ENCODE measurements at places on chromosomes 3 and 15.

- H3K4me3 ChIP-seq, result no peak overlapping the region
- no peak overlapping the region for H3K27ac ChIP-seq
- peaks cover 3% of the 10 kb centered on the region for H3K27me3 ChIP-seq
Observed at GRCh38 chr3:120879411-120879810, 28.6 kb upstream of the STXBP5L start.

DNA sequence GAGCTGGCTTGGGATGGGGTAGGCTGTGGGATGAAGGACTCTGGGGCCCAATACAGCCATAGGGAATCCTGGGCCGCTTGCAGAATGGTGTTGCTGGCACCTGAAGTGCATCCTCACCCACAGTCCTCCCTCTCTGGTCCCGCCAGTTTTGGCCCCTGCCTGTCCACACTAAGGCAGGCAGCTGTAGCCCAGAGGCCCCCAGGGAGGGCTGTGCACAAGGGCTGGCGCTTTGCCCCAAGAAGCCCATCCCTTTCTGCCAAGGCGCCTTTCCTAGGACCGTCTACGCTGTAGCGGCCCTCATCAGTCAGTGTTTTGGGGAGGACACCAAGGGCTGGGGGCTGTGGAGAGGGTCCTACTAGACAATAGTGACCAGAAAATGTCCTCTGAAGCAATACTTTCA is 116.2 kb upstream of the ABHD17C start:
- no peak overlapping the region for H3K4me3 ChIP-seq
- no peak overlapping the region for H3K27ac ChIP-seq
- peaks cover 3% of the 10 kb centered on the region for H3K4me1 ChIP-seq
- H3K27me3 ChIP-seq, result no peaks in the 10 kb centered on the region

- peak within 1 kb of the TSS; percentile 74 for H3K27ac ChIP-seq
- H3K4me3 ChIP-seq, result peak within 1 kb of the TSS; percentile 74
- H3K4me1 ChIP-seq, result peaks cover 28% of the 10 kb centered on the region
- H3K27me3 ChIP-seq, result peaks cover 24% of the 10 kb centered on the region
- peak; percentile 60 for DNase-seq
Observed at GRCh38 chr3:155079746-155080487, at the start of gene MME. Gene MME, plus strand, starts transcription at chr3:155080319. Its CDS starts 3,849 bp downstream, at chr3:155084168.

- peaks cover 17% of the 10 kb centered on the region for H3K36me3 ChIP-seq
- no peaks in the 10 kb centered on the region for H3K27me3 ChIP-seq
- H3K27ac ChIP-seq, result no peak overlapping the region
- no peak overlapping the region for H3K4me3 ChIP-seq
- H3K4me1 ChIP-seq, result peaks cover 15% of the 10 kb centered on the region
Observed at GRCh38 chr3:175511219-175511785, 652.2 kb downstream of the NAALADL2 start.

DNA sequence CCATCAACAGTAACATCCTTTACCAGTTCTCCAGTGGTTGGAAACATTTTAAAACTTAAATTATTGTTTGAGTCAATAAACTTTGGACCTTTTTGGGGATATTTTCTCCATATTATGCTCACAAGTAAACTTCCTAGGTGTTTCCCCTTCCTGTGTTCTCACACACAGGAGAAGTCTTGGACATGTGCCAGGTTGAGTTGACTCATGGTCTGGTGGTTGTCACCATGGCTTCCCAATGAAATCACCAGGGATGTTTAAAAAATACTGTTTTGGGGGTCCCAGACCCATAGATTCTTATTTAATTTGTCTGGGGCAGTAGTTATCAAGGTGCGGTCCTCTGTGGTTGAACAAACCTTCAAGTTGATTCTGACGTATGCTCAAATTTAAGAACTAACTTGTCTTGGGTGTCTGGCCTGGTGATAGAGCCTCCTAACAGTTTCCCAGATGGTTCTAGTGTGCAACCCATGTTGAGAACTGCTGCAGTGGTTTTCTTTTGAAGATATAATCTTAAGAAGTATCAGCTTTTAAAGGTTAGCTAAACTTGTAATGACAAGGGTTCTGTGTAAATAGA is 291.8 kb downstream of the EDEM1 start:
- DNase-seq, result no peak
- H3K36me3 ChIP-seq, result no peaks in the 10 kb centered on the region
- H3K27me3 ChIP-seq, result peaks cover 6% of the 10 kb centered on the region
- no peaks in the 10 kb centered on the region for H3K4me1 ChIP-seq

DNA sequence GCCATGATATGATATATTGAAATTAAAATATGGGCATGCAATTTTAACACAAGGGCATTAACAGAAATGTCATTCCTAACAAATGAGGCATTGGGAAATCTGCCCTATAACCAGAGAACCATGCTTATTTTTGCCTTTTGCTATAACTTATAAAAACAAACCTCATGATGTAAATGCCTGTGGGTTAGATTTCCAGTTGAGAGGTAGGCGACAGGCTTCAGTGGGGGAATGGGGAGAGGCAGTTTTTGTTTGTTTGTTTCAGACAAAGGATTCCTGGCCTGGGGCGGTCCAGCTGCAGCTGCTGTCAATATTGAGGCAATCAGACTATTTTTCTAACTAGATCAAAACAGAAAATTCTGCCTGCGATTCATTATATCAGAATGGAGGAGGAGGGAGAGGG is 490.4 kb upstream of the CFAP20DC start:
- no peak overlapping the region for H3K27ac ChIP-seq
- no peaks in the 10 kb centered on the region for H3K36me3 ChIP-seq
- peaks cover 8% of the 10 kb centered on the region for H3K4me1 ChIP-seq

DNA sequence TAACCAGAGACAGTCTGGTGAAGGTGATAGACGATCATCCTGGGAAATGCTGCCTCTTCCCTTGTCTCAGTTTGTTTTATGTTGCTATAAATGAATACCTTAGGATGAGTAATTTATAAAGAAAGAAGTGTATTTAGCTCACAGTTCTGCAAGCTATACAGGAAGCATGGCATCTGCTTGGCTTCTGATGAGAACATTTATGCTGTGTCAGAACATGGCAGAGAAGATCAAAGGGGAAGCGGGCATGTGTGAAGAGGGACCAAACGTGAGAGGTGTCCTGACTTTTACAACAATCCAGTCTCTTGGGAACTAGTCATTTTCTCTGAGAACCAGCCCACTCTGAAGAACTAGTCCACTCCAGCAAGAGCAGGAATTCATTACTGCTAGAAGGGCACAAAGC is 9.6 kb downstream of the CMC1 start:
- no peaks in the 10 kb centered on the region for H3K36me3 ChIP-seq
- H3K4me3 ChIP-seq, result no peak overlapping the region
- no peak overlapping the region for H3K27ac ChIP-seq
- H3K27me3 ChIP-seq, result no peaks in the 10 kb centered on the region

- peaks cover 28% of the 10 kb centered on the region for H3K27me3 ChIP-seq
- DNase-seq, result no peak
- no peaks in the 10 kb centered on the region for H3K36me3 ChIP-seq
Observed at GRCh38 chr15:66080717-66081398, 172.7 kb downstream of the MEGF11 start.

DNA sequence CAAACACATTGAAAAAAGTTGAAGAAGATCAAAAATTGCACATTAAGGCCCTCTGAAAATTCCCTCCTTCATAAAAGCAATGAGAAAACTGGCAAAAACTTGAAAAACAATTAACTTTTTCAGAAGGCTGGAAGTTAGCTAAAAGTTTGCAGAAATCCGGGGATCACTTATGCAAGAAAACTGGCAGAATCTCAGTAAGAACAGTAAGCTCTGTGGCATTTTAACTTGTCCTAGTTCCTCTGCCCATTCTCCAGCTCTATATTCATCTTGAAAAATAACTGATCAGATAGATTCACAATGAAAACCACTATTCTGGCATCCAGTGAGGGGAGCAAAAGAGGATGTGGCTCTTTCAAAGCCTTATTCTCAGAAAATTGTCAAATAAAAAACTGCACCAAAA is 566.8 kb downstream of the NTRK3 start:
- H3K4me1 ChIP-seq, result no peaks in the 10 kb centered on the region
- H3K4me3 ChIP-seq, result no peak overlapping the region
- peaks cover 12% of the 10 kb centered on the region for H3K27me3 ChIP-seq

- H3K36me3 ChIP-seq, result no peaks in the 10 kb centered on the region
- DNase-seq, result no peak
Observed at GRCh38 chr3:112688085-112688769, 47.3 kb upstream of the CCDC80 start.

- H3K36me3 ChIP-seq, result peaks cover 2% of the 10 kb centered on the region
- H3K4me3 ChIP-seq, result peak within 1 kb of the TSS; percentile 99
- peak within 1 kb of the TSS; percentile 99 for H3K27ac ChIP-seq
- peaks cover 43% of the 10 kb centered on the region for H3K4me1 ChIP-seq
- DNase-seq, result peak; percentile 74
- peaks cover 6% of the 10 kb centered on the region for H3K27me3 ChIP-seq
Observed at GRCh38 chr3:72446218-72447058, 401.8 kb downstream of the SHQ1 start.

DNA sequence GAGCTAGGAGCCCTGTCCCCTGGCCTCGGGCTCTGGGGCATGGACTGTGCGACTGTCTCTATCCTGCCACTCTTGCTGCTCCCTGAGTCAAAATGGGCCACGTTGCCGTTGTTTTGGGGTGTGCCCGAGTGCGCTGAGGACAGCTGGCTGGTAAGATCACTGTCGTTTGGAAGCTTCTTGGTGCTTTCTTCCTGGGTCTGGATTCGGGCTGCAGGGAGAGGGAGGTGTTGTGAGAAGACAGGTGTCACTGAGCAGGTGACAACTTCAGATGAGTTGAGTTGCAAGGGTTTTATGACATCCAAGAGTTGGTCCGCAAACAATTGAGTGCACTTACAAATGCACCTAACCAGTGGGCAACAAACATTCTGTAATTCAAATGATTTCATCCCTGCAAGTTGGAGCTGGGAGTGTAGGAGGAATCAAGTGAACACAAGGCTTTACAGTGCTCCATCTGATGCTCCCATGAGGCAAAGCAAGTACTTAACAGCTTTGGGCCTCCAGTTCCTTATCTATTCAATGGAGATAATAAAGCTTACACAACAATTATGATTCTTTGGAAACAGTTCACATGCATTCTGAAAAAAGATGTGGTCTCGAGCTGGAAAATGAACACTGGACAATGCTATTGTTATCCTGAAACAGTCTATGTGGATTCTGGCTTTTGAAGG is 11.0 kb upstream of the STARD5 start:
- H3K27me3 ChIP-seq, result no peaks in the 10 kb centered on the region
- no peaks in the 10 kb centered on the region for H3K36me3 ChIP-seq
- H3K27ac ChIP-seq, result peak overlapping the region; percentile 56

DNA sequence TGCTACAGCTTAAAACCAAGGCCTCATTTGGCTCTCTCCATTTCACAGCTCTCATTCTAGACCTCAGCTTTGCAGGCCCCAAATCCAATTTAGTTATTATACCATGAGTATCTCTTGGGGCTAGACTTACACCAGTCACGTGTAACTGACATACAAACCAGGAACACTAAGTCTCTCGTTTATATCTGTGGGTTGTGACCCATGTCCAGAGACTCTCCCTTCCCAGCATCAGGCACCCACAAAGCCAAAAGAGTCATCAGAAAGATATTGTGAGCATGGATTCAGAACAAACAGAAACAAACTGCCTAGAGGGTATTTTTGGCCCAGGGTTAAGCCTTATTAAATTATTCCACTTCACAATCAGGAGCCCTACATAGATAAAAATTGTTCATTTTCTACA is 5.6 kb upstream of the CCDC13 start:
- peaks cover 8% of the 10 kb centered on the region for H3K36me3 ChIP-seq
- H3K27ac ChIP-seq, result no peak overlapping the region
- H3K4me3 ChIP-seq, result no peak overlapping the region
- H3K27me3 ChIP-seq, result no peaks in the 10 kb centered on the region
- H3K4me1 ChIP-seq, result no peaks in the 10 kb centered on the region
- no peak for DNase-seq

DNA sequence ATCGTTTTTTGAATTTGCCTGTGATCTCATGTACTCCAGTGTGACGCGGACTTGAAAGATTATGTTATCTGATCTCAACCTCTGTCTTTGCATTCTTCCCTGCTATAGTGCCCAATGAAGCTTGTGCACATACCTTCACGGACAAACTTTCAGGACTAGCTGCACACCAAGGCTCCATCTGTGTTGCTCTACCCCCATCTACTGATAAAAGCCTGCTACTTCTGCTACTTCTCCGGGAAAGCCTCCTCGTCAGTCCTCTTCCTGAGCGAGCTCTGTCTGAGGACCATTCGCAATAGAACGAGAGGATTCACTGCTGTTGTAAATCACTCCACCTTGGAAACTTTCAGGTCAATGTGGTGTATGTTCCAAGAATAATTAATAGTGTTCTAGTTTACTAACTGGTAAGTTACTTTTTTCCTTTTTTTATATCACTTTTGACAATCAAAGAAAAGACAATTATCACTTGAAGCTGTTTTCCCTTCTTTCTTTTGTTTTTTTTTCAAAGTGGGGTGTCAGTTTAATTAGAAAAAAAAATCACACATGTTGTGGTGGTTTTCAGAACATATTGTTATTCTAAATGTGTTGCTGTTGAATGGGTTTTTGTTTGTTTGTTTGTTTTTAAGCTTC is 217.6 kb downstream of the ARRDC4 start:
- H3K4me1 ChIP-seq, result peaks cover 2% of the 10 kb centered on the region
- no peak overlapping the region for H3K27ac ChIP-seq
- no peaks in the 10 kb centered on the region for H3K36me3 ChIP-seq
- H3K4me3 ChIP-seq, result no peak overlapping the region

- no peaks in the 10 kb centered on the region for H3K36me3 ChIP-seq
- no peak overlapping the region for H3K4me3 ChIP-seq
- no peaks in the 10 kb centered on the region for H3K27me3 ChIP-seq
- peaks cover 56% of the 10 kb centered on the region for H3K4me1 ChIP-seq
Observed at GRCh38 chr3:150079029-150079739, 108.5 kb upstream of the PFN2 start.

Measured in mesothelial cell of epicardium (in vitro differentiated cells).